ENCODE measurements at places on chromosomes 3 and 15.

DNA sequence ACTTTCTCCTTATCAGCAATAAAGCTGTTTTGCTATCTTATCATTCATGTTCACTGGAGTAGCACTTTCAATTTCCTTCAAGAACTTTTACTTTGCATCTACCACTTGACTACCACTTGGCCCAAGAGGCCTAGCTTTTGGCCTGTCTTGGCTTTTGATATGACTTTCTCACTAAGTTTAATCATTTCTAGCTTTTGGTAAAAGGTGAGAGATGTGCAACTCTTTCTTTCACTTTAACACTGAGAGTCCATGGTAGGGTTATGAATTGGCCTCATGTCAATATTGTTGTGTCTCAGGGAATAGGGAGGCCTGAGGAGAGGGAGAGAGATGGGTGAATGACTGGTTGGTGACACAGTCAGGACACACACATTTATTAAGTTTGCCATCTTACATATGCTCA is 31.0 kb upstream of the FAM3D start:
- DNase-seq = no peak

DNA sequence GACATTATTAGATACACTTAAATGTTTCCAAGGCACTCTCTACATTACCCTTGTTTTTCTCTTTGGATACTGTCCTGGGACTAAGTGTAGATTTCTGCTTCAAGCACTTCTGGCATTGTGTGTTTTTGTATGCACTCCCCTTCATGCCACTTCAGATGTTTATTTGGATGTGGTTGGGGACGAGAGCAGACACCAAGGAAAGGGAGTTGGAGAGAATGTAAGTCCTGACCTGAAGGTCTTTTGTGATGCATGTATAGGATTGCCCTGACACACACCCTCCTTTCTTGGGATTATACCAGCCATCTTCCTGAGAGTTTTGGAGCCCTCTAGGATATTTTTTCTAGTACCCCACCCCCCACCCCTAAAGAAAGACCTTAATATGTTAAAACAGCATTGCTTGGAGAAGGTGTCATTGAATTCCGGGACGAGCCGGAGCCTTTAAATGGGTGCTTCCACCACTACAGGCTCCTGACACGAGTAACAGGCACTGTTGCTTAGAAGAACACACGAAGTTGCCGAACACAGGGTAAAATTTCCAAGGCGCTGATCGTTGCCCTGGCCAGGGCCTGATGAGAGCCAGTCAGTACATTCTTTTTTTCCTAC is 22.7 kb downstream of the PSMD6 start:
- DNase-seq = no peak

- DNase-seq = no peak
Measured at GRCh38 chr15:80191897-80192595, 39.2 kb downstream of the FAH start.

- DNase-seq = peak; percentile 78
Measured at GRCh38 chr3:66138336-66139313, 82.2 kb upstream of the SLC25A26 start.

DNA sequence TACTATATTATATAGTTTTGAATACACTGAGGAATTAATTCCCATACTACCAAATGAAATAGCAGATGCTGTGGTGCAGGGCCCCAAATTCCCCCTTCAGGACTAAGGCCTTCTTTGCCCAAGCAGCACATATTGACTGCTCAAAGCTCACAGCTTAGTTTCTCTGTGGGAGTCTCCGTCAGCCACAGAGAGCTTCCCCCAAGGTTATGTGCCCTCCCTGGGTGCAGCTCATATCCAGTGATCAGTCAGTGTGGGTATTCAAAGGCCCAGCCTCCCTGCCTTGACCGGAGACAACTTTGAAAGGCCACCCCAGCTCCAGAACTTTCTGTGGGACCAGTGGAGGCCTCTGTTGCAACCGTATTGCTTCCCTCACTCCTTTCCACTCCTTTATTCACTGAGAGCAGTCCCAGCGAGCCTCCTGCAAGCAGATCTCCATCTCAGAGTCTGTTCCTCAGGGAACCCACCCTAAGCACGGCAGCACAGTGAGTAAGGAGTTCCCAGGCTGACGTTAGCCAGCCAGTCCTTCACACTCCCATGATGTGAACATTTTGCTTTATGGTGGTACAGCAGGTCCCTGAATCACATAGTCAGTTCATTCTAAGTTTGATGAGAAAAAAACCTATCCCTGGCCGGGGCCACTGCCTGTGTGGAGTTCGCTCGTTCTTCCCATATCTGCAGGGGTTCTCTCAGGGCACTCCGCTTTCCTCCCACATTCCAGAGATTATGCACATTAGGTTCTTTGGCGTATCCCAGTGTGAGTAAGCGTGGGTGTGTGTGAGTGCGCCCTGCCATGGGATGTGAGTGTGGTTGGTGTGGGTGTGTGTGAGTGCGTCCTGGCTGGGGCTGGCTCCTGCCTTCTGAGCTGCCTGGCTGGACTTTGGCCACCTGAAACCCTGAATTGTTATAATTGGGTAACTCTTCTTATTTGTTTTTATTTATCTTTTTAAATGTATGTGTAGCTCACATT is 64.4 kb upstream of the PPARG start:
- DNase-seq = peak; percentile 76

GRCh38 chr15:41483519-41483918 is 10.2 kb upstream of the ITPKA start:
- no peak for DNase-seq

- no peak for DNase-seq
Measured at GRCh38 chr3:52333869-52334557, 17.9 kb downstream of the DNAH1 start.

DNA sequence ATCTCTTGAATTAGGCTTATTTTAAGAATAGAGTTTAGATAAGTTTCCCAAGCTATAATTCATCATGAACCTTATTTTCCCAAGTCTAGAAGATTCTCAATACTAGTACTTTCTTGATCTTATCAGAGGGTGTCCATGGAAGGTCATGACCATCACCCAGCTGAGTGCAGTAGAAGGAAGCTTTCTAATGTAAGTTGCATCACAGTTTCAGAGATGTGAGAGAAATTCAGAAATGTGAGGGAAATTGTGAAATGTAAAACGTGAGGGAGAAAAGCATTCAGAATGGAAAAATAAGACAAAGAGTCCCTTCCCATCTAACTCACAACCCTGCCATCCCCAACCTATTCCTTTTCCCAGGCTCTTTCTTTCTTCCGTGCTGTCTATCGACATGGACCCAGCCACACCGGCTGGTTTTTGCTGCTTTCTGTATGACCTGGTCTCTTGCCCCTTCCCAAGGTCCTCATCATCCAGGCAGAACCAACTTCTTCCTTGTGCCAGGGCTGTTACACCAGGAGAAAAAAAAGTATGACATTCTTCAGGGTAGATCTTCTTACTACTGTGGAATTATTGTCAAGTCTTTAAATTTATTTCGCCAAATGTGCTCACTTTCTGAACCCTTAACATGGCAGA is 6.7 kb downstream of the CAPN3 start:
- DNase-seq = no peak

DNA sequence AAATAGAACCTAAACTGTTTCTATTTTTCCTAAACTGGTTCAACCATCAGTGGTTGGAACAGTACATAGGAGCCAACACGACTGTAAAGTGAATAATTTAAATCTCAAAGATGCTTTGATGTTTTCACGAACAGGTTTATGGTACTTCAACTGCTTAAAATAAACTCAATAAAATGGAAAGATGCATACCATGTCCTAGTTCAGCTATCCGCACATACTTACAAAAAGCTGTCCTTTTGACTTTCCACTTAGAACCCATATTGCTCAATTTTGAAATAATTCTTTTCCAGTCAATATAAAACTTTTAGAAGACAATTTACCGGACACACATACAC is 902 bp downstream of the CMTM6 start:
- no peak for DNase-seq

GRCh38 chr3:118527514-118528044 is 507.1 kb downstream of the IGSF11 start:
- no peak for DNase-seq

DNA sequence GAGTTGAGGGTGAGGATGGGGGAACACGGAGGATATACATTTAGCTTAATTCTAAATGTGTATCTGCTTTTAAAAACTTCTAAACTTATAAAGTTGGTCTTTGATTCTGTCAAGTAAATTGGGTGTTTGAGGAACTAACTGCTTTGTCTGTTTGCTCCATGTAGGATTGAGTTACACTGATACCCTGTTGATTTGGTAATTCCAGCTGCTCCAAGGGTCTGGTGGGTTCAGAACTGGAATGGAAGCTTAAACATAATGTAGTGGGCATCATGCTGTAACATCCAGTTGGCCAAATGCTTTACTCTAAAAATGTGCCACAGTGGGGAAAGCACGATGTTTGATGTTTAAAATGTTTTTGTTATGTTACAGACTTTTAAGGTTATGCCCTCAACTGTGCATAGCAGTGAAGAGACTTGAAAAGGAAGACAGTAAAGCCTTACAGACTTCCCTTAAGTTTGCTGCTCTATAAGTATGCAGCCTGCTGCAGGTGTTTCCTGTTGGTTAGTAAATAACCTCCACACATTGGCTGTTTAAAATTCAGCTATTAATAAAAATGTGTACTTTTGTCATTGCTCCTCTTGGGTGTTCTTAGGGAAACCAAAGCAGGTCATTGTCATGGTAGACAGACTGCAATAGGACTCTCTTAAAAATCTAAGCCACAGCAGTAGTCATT is 5.9 kb upstream of the EDEM1 start:
- no peak for DNase-seq

GRCh38 chr3:114903213-114903612 is 243.9 kb downstream of the ZBTB20 start:
- DNase-seq = no peak

DNA sequence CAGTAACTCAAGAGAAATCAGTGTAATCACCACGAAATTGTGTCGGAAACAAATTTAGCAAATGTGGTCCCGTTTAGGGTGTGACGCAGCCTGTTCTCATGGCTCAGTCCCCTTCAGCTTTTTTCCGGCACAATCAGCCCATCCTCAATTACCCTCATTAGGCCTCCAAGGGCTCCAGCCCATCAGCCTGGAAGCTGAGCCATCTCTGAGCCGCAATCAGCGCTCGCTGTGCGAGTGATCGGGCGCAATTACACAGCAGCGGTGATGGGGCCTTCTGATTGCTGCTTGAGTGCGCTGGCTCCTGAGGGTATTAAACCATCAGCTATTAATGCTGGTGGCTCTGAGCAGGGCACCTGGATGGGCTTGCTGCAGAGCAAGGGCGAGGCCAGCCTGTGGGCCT is 55.6 kb downstream of the PLXNA1 start:
- no peak for DNase-seq

DNA sequence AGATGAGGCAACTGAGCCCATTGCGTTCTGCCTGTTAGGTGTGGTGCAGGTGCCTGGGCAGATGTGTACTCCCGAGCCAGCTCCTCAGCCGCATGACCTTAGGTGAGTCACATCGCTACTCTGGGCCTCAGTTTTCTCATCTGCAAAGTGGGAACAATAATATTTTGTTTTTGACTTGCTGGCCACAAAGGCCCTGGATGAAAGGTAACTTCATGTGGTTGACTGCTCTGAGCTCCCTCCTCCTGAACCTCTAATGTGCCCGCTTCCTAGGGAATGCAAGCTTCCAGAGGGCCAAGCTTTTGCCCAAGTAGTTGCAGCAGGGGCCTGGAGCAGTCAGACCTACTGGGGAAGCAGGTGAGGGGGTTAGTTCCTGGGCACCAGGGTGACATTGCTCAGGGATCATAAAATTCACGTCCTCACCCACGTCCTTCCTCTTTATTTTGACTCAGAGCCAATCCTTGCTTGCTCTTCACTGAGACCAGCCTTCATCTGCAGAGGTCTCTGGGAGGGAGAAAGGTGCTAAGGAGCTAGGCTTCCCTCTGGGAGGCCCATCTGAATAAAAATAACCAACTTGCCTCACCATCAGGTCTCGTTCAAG is 149.0 kb upstream of the TLE3 start:
- DNase-seq = no peak

GRCh38 chr3:8900869-8901268 is 62.4 kb downstream of the RAD18 start:
- no peak for DNase-seq

DNA sequence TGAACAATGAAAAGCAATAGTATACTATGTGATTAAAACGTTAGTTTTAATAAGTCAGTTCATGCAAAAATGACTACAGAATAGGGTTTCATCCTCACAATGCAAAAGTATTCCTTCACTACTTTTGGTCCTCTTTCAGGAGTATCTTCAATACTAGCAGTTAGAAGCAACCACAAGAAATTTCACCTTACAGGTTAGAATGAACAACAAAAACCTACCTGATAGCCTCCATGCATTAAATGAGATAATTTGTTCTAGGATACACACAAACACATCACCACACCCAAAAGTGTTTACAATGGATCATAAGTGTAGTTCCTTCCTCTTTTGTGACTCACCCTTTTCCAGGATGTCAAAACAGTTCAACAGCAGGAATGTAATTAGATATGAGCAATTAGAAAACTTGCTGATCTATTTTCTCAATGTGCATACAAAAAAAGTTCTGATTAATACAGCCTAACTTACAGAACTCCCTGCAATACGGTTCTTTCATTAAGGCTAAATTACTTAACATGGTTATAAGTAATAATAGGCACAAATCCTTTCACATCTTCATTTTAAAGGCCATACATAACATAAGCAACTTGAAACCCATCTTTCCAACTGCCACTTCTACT is 21.6 kb downstream of the UACA start:
- DNase-seq = no peak

DNA sequence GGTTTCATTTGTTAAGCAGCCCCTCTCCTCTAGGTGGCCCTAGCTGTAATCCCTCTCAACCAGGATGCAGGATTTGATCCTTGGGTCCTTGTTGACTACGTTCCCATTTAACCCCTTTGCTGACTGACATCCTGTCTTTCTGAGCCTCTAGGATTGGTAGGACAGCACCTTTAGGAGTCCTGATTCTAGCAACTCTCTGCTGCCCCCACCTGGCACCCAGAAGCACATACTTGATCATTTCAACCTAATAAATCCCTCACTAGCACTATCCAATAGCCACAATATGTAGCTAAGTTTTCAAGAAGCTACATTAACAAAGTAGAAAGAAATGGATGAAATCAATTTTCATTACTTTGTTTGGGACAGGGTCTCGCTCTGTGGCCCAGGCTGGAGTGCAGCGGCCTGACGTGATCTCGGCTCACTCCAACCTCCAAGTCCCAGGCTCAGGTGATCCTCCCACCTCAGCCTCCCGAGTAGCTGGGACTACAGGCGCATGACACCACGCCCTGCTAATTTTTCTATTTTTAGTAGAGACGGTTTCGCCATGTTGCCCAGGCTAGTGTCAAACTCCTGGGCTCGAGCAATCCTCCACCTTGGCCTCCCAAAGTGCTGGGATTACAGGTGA is 28.3 kb downstream of the RSL24D1 start:
- DNase-seq = peak; percentile 63

DNA sequence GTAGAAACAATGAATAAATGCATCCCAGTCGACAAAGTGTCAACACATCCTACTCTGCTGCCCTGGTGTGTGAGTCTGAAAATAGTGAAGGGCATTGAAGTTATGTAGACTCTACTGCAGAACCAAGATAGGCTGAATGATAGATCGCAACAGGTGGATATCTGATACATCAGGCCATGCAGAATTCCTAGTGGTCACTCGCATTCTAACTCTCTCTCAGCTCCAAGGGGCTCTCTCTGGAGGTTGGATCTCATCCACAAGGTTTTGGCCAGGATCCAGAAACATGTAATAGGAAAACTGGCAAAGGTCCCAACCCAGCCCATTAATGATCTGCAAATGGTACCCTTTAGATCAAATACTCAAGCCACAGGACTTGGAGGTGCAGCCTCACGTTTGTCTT is 514.1 kb downstream of the MAGI1 start:
- DNase-seq = no peak

GRCh38 chr3:185503521-185503920 is 4.7 kb upstream of the TMEM41A start:
- DNase-seq = no peak

GRCh38 chr3:119211803-119212202 is 28.9 kb downstream of the B4GALT4 start:
- DNase-seq = no peak

All from fibroblast of skin of scalp (primary cell).